ENCODE measurements at places on chromosomes 6 and 20.

DNA sequence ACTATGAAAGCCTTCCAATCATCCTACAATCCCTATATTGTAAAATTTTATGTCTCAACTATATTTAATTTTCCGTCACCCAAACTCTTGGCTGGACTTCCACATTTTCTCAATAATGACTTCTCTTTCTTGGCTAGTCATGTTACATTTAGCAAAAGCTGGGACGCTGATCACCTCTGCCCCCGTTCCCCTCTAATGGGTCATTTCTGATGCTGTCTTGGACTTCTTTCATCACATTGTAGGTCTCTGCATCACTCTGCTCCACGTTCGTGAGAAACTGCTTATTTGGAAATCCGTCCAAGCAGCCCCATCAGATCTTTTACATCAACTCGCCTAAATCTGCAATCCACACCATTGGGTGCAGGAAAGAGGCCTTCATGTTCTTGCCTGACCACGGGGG lies 203.8 kb downstream of the MYLK4 start:
- DNase-seq = no peak

DNA sequence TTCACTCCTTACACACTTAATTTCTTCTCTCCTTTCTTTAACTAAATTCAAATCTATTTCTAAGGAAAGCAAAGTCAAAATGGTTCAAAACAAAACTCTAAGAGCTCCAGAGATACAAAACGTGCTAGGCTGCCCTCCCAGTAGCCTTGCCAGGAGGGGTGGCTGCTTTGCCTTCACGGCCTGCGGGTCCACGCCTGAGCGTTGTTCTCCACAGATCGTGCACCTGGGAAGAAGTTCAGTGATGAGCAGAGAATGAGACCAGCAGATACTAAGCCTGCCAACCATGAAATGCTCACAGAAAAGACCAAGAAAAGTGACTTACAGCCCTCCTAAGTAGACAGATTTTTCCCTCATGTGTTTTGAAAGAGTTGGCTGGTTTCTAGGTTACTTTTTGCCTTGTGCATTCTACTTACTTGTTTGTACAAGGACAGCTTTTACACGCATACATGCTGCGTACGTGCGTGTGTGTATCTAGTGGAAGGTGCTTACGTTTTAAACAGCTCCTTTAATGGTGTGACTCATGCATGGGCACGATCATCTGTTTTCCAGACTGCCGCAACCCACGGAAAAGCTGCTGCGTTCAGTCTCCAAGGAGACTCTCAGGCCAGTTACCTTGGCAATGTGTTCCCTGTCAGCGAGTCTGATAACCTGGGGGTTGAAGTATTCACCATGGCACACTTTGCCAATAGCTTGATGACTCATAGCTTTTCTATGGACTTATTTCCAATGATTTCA lies 32.4 kb upstream of the PBOV1 start:
- peak; percentile 58 for DNase-seq

GRCh38 chr6:29637247-29637646 lies 4.3 kb upstream of the GABBR1 start:
- no peak for DNase-seq

DNA sequence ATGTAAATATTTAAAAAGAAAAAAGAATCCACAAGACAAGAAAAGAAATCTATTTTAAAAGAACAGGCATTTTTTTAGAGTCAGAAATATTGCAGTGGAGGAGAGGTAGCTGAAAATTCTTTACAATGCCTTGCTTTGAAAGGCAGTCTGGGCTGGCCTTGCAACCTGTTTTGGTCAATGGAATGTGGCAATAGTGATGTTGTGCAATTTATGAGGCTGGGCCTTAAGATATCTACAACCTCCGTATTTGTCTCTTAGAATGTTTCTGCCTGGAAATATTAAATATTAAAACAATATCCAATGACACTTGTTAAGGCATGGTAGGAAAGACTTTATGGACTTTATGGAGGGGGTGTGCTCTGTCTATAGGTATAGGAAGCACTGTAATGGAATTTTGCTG lies 14.8 kb upstream of the SCGN start:
- DNase-seq = no peak

GRCh38 chr6:2793534-2794151 lies 28.4 kb downstream of the WRNIP1 start:
- no peak for DNase-seq

DNA sequence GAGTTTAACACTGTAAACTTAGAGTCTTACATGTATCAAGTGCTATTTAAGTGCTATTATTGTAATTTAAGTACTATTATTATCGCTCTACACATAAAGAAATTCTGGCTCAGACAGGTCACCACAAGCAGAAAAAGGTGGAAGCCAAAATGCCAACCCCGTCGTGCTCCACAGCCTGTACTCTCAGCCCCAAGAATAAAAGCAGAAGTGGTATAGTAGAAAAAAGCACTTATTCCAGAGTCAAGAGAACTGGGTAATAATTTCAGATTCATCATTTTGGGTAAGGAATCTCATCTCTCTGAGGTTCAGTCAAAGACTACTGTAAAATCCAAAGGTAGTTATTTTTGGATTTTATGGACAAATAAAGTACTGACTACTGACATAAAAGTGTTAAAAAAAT lies 943 bp downstream of the ZUP1 start:
- DNase-seq = no peak

GRCh38 chr6:158575550-158575949 lies 15.7 kb downstream of the TMEM181 start:
- DNase-seq = no peak

GRCh38 chr20:10242166-10242565 lies 23.5 kb downstream of the SNAP25 start:
- no peak for DNase-seq

GRCh38 chr6:49025273-49026240 lies 437.5 kb downstream of the MMUT start:
- DNase-seq = no peak

GRCh38 chr20:41476446-41476845 lies 109.8 kb upstream of the EMILIN3 start:
- no peak for DNase-seq

GRCh38 chr20:33061658-33062028 lies 7.9 kb downstream of the BPIFB3 start:
- no peak for DNase-seq
